NCI-H82 (cell line): ENCODE measurements at places on chromosomes 3 and 15.
A peak's percentile ranks its signal among the peaks of the same experiment; 100 is the strongest.

- DNase-seq: no peak
These were observed 52.5 kb downstream of the SH3BP5 start for GRCh38 chr3:15279671-15280402.

- no peak for DNase-seq
These were observed 48.5 kb downstream of the STARD9 start for GRCh38 chr15:42623951-42624350.

DNA sequence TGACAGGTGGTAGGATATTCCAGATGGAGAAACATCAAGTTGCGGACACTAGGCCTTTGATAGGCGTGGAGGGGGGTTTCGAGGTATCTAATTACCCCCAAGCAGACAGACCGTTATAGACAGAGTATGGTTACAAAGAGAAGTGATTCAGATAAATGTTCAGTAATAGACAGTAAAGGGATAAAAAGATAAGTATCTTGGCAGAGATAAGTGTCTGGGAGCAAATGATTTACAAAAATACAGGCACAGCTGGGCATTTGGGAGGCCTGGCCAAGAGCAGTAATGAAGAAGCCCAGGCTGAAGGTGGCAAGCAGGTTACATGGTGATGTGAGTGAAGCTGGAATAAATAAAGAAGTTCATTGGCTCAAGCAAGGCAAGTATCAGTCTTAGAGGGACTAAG is 659 bp upstream of the MYH15 start:
- peak; percentile 46 for DNase-seq

DNA sequence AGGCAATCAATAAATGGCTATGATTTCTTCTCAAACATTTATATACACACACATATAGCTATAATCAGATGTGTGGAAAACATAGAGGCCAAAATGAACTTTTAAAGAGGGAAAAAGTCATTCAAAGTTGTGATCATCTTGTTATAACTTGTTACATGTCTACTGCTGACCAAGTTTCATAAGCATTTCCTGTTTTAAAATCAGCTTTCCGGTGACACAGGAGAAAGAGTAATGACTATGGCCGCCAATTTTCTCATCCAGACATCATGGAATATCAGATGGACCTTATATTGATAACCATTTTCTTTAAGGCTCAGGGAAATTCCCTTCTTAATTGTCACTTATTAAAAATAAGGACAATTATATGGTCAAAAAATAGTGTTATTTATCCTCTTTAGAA is 71.7 kb upstream of the AGTR1 start:
- DNase-seq: no peak

DNA sequence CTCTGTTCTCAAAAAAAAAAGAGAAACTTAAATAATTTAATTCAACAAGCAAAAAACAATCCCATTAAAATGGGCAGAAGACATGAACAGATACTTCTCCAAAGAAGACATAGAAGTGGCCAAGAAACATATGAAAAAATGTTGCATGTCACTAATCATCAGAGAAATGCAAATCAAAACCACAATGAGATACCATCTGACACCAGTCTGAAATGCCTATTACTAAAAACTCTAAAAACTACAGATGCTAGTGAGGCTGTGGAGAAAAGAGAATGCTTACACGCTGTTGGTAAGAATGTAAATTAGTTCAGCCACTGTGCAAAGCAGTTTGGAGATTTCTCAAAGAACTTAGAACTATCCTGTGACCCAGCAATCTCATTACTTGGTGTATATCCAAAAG is 382.9 kb downstream of the OTOL1 start:
- no peak for DNase-seq

GRCh38 chr15:89308236-89308635 is 26.4 kb downstream of the POLG start:
- DNase-seq: no peak

DNA sequence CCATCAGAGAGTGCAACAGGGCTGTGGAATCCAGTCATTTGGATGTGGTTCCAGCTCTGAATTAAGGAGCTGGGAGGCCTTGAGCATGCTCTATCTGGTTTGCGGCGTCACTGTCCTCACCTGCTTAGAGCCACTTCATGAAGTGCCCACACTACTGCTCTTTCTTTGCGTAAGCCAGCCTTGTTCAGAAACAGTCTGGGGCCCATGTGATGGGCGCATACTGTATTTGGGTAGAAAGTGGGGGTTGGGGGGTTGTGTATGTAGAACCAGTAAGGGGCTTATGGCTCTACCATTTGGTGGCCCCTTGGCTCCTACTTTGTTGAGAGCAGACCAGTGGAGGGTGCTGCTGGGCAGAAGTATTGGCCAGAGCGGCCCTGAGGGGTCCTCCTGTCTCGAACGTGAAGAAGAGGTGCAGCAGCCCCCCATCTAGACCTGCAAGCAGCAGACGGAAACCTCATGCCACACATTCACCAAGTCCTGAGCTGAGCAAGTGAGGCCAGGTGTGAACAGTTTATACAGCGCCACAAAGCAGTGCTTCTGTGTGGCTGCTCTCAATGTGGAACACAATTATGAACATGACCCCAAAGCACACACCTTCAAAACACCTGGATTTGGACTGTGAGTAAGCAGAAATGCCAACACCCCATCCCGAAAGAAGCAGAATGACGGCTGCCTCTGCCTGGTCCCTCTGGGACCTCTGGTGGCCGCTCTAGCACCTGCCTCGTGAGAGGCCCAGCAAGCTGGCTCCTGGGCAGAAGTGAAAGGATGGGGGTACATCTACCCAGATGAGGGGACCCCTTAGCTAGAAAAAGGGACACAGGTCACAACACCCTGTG is 26.6 kb downstream of the SRPRB start:
- peak; percentile 16 for DNase-seq

DNA sequence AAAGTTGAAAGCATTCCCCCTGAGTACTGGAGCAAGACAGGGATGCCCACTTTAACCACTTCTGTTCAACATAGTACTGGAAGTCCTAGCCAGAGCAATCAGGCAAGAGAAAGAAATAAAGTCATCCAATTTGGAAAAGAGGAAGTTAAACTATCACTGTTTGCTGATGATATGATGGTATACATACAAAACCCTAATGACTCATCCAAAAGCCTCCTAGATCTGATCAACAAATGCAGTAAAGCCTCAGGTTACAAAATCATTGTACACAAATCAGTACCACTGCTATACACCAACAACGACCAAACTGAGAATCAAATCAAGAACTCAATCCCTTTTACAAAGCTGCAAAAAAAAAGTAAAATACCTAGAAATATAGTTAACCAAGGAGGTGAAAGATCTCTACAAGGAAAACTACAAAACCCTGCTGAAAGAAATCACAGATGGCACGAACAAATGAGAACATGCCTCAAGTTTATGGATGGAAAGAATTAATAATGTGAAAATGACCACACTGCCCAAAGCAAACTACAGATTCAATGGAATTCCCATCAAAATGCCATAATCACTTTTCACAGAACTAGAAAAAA is 40.3 kb downstream of the RPL39L start:
- DNase-seq: no peak

GRCh38 chr15:40838756-40839155 is 5.1 kb upstream of the SPINT1 start:
- DNase-seq: no peak

DNA sequence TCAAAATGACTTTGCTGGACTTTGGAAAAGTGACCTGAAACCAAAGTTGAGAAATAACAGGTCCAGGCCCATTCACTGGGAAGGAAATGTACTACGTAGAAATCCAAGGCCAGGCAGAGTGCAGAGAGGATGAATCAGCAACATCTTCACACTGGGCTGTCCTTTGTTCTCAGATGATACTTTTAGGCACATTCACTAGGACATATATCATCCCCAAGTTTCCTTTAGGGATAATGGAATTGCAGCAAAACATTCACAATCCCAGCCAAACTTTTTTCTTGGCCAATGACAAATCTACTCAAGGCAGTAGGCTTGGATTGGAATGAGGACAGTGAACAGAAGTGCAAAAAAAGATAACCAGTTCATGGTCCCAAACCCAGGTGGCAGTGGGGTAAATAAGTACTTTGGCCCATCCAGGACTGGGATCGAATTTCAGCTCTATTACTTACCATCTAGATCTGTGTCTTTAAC is 75.1 kb downstream of the CLDN11 start:
- DNase-seq: no peak

DNA sequence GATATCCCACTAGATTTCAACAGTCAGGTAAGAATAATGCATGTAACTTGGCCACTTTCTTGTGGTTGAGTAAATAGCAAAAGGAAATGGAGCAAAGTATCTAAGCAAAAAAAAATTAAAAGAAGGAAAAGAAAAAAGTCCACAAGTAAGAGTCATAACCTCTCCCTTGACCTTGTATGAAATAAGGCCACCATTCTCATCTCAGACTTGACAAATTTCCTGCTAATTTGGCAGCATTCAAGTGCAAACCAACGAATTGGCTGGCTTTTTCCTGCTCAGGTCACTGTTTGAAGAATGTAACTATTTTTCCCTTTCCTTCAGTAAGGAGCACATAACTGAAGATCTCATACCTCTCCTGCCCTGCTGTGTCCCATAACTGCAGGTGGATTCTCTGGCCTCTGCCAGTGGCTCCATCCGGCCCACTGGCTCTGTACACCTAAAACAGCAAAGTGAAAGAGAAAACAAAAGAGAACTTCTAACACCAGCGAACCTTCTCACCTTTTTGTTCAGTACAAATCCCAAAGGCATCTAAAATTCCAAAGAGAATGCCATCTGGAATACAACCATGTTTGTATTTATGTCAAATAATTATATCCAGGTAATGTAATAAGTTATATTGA is 33.4 kb upstream of the RSL24D1 start:
- DNase-seq: no peak

- no peak for DNase-seq
These were observed 248.9 kb downstream of the TJP1 start for GRCh38 chr15:29573197-29573838.

GRCh38 chr15:70815604-70816003 is 38.4 kb downstream of the LARP6 start:
- DNase-seq: no peak

- DNase-seq: no peak
These were observed 45.2 kb downstream of the GRIP2 start for GRCh38 chr3:14494973-14495300.

GRCh38 chr3:107833043-107833442 is 257.8 kb downstream of the CD47 start:
- no peak for DNase-seq

DNA sequence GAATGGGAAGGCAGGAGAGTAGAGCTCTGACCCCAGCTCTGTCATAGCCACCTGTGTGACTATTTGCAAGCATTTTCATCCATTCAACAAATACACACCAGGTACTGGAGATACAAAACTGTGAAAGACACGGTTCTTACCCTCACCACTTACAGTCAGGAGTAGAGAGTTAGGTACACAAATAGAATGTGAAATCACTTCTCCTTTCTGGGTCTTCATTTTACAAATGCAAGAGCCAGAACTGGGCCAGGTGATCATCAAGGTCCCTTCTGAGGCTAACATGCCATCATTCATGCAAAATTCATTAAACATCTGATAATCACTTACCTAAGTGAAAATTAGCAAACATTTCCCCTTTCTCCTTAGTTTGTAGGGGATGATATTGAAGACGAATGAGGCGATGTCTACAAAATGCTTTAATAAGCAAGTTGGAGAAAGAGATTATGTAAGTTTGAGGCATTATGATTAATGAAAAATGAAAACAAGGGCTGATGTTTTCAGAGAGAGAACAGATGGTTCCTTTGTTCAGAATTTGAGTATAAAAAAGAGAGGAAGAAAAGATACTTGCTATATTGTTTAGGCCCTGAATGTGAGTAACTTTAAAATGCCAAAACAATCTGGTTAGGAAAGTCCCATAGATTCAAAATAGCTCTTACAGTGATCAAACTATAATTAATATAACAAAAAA is 88.6 kb downstream of the LPP start:
- DNase-seq: no peak

- DNase-seq: no peak
These were observed 67.1 kb downstream of the AAGAB start for GRCh38 chr15:67187351-67187854.

DNA sequence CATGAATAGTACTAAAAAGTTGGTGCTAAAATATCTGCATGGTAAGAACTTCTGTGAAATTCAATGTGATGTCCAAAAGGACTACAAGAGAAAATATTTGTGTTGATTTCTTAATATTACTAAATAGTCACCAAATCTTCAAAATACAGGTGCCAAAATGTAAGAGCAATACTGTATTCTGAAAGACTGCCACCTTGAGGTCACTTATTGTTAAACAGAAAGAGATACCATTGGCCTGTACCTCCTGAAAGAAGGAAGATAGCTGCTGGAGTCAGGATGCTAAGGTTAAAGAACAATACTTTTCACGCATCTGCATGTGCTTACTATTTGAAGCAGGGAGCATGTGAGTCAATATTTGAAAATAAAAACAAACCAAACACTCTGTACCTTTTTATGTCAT is 72.0 kb upstream of the LSAMP start:
- peak; percentile 49 for DNase-seq

DNA sequence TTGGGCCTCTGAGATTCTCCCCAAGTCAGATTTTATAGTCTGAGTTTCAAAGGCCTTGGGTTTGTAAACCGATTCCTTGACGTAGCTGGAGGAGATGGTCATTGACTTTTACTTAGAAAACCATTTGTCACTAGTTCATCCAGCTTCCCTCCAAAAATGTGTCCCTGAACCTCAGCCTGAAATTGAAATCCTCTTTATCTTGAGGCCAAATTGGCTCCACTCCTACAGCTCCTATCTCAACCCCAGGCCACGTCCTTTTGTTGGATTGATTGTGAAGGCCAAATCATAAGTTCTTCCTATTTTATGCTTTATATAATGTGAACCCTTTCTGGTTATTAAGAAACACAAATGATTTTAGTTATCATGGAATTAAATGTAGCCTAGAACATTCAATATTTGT is 193.9 kb upstream of the SUCLG2 start:
- no peak for DNase-seq

DNA sequence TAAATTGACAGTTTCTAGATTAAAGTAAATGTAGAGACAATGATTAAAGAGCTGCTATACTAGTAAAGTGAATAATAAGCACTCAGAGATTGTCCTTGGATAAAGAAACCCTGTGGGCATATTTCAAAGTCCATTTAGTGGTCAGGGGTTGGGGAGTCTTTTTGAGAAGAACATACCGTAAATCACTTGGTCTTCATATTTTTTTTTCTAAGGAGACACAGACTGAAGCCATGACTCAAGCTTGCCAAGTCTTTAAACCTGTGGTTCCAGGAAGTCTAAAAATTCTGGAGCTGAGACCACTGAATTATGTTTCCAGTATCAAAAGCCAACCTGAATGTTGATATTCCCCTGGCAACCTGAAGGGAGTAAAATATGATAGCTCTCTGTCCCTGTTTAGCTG is 171.0 kb downstream of the TPRG1 start:
- no peak for DNase-seq
